ENCODE measurements at places on chromosomes 4 and X.

GRCh38 chr4:52711834-52712250 is 39.4 kb downstream of the ERVMER34-1 start:
- DNase-seq, result no peak

- DNase-seq, result peak; percentile 14
Observed at GRCh38 chr4:85127653-85128052, 161.2 kb upstream of the WDFY3 start.

DNA sequence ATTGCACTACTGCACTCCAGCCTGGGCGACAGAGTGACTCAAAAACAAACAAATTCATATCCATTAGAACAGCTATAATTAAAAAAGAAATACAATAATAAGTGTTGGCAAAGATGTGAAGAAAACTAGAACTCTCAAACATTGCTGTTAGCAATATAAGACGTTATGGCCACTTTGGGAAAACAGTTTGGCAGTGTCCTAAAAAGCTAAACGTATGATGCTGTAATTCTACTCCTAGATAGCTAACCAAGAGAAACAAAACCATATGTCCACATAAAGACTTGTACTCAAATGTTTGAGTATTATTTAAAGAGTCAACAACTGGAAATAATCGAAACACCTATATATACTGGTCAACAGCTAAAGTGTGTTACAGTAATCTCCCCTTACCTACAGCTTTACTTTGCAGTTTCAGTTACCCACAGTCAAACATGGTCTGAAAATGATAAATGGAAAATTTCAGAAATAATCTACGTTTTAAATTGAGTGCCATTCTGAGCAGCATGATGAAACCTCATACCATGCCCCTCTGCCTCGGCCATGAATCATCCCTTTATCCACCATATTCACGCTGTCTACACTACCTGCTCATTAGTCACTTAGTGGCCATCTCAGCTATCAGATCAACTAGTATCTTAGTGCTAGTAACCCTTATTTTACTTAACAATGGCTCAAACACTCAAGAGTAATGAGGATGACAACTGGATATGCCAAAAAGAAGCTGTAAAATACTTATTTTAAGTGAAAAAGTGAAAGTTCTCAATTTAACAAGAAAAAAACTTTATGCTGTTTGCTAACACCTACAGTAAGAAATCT is 4.9 kb downstream of the ELF2 start:
- no peak for DNase-seq

- no peak for DNase-seq
Observed at GRCh38 chrX:133364865-133365264, 50.4 kb downstream of the GPC4 start.

DNA sequence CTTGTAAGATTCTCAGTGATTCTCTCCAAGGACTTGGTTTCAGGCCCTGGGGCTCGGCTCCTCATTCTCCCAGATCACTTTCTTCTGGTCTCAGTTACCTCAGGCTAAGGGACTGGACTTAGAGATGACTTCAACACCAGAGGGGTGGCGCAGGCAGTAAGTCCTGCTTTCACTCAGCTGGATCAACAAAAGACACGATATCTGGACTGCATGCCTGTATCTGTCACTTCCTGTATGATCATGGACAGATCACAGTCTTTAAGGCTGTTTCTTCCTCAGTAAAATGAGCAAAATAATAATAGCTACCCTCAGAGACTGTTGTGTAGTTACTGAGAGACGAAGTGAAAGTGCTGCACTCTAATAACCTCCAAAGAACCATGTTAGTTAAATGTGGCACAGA is 19.5 kb upstream of the CXCR3 start:
- no peak for DNase-seq

- DNase-seq, result peak; percentile 30
Observed at GRCh38 chr4:184039963-184040383, 134.9 kb downstream of the STOX2 start.

DNA sequence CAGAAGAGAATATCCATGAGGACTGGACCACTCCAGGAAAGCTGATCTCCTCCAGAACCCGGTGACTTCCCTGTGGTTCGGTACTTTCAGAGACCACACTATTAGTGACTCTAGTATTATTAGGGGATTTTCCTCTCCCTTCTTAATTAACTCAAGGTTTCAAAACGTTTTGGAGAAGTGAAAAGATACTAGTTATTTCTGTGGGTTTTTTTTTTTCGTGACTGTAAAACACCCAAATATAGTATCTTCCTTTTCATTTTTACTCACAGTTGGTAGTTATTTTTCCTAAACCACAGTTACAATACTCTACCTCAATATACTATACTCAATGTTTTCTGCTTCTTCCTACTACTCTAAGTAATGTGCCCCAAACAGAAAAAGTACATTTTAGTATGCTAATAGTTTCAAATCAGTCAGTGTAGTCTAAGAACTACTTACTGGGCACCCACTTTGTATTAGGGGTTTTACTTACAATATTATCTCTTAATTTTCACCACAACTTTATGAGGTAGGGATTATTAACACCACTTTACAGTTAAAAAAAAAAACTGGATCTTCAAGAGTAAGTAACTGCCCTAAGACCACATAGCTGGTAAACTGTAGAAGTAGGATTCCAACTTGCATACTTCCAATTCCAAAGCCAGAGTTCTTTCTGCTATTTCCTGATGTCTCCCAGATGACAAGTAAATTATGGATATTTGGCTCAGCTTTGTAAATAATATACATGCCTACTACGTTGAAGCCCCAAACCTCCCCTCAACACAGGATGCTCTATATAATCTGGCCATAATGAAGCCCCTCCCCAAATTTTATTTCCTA is 45.0 kb downstream of the SLC9A7 start:
- no peak for DNase-seq

DNA sequence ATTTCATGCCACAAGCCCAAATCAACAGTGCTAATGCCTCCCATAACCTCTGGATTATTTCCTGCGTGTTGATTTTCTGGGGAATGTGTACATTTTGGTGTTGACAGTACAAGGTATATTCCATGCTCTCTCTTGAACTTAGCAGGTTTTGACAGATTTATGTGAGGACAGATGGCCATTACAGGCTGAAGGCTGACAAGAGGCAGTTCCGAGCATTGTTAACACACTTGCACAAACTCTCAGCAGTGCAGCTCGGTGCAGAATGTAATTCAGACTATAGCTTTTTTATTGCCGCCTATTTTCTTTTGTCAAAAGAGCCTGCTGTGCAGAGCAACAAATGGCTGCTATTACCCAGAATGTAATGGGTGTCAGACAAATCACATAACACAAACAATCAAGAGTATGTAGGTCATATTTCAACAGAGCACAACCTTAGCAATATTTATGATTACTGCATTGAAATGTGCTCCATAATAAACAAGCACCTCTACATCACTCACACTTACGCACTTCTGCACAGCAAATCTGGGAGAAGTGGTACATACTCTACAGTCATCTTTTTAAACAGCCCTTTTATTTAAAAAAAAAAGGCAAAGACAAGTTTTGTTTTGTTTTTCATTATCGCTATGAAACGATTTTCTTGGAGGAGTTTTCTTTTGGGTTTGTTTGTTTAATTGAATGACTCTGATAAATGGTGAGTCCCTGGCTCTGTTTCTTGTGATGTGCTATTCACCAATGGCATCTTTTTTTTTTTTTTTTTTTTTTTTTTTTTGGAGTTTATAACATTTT is 71.6 kb downstream of the PPARGC1A start:
- DNase-seq, result no peak

- peak; percentile 84 for DNase-seq
Observed at GRCh38 chrX:1323315-1323714, 13.3 kb upstream of the IL3RA start.

- DNase-seq, result no peak
Observed at GRCh38 chr4:86557526-86557925, 36.6 kb upstream of the PTPN13 start.

GRCh38 chr4:84648178-84648577 is 65.3 kb downstream of the CDS1 start:
- DNase-seq, result no peak

DNA sequence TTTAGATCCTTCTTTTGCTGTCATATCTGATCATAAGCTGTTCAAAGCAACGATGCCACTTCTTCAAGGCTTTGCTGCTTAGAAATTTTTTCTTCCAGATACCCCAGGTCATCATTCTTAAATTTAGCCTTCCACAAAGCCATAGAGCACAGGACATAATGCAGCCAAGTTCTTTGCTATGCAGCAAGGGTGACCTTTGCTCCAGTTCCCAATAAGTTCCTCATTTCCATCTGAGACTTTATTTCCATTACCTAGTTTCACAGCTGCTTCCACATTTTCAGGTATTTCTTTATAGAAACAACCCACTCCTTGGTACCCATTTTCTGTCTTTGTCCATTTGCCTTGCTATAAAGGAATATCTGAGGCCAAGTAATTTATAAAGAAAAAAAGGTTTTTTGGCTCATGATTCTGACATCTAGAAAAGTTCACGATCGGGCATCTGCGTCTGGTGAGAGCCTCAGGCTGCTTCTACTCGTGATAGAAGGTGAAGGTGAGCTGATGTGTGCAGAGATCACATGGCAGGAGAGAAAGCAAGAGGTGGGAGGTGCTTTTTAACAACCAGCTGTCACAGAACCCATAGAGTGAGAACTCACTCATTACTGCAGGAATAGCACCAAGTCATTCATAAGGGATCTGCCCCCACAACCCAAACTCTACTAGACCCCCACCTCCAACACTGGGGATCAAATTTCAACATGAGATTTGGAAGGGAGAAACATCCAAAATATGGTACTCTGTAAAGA is 11.8 kb upstream of the TASL start:
- peak; percentile 57 for DNase-seq

DNA sequence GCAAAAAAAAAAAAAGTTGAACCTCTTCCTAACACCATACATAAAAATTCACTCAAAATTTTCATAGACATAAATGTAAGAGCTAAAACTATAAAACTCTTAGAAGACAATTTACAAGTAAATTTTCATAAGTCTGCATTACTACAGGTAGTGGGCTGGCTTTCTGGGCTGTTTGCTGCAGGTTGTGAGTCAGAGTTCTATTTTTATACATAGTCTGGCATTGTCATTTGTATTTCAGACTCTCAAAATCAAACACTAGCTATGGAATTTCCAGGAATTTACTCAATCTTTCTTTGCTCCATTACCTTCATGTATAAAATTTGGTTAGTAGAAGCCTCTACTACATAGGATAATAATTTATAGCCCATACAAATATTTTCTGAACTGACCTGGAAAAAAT is 227.2 kb downstream of the COX18 start:
- DNase-seq, result no peak

DNA sequence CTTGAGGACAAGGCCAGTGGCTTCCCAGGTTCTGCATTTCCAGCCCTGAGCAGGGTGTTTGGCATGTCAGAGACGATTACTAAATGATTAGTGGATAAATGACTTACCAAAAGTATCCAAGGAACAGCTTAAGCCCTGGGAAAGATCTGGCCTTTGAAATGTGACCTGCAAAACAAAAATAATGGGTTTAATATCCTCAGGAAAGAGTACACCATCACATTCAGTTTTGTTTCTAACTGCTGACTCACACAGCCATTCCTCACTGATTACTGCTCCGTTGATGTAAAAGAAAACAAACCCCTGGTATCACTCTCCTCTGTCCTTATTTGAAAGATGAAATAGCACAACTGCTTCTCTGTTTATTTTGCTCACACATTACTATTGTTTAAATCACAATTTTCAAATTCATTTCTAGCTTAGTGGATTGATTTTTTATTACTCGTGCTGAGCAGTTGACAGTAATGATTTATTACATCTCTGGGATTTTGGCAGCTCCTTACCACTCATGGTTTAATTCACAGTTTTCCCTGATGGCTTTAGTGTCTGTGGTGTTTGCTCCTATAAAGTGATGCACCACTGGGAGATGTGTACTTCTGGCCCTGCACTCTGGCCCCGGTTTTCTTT is 117.0 kb downstream of the CBLL2 start:
- no peak for DNase-seq

DNA sequence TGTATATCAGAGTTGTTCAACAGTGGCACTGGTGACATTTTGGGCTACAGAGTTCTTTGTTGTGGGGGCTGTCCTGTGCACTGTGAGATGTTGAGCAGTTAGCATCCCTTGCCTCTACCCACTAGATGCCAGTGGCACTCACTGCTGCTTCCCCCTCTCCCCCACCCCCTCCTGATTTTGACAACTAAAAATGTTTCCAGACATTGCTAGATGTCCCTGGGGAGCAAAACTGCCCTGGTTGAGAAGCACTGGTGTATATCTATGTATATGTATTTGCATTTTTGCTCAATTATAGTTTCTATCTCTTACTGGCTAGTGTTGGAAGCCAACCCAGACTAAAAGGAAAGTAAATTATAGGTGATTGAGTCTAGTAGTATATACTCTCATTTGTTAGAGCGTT is 2.4 kb downstream of the TMEM131L start:
- no peak for DNase-seq

- no peak for DNase-seq
Observed at GRCh38 chr4:78770091-78770642, 6.0 kb upstream of the BMP2K start.

- no peak for DNase-seq
Observed at GRCh38 chr4:6594826-6595355, 19.9 kb downstream of the MAN2B2 start.

DNA sequence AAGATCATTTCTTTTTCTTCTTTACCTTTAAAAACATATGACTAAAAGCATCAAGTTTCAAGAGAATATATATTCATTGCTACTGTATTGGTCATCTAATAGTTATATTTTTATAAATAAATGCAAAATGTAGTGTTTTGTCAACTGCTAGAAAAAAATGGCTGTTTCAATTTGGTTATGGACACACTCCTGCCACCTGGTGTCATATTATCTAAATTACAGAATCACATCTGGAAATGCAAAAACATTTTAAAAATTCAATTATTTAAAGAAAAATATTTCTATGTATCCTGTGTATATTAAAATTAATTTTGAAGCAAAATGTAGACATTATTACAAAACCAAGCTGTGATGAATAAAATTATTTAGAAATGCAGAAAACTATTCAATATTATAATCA is 329.4 kb upstream of the PCDH18 start:
- DNase-seq, result peak; percentile 5

DNA sequence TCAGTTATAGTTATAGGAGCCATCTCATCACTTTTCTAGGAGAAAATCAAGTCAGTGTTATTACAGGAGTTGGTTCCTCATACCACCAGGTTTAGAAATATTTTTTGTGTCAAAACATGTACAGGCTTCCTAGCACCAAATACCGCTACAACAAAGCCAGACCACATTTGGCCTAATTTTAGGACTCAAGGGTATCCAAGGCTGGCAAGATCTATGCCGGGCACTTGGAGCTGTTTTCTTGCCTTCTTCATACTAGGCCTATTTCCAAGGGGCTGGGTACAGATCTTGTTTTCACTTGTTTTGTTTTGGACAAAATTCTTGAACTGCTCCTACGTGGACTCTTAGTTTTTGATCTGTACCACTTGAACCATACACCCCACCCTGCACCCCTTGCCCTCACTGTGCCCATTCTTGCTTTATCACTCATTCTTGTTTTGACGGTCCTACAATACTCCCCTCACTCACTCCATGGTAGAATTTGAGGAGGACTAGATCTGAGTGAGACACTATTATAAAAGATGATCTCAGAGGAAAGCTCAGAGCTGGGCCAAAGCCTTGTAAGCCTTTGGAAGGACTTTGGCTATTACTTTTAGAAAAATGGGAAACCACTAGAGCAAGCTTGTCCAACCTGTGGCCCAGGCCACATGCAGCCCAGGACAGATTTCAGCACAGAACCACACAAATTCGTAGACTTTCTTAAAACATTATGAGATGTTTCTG is 17.7 kb upstream of the TMEM144 start:
- no peak for DNase-seq

GRCh38 chrX:133923548-133923947 is 61.8 kb downstream of the GPC3 start:
- no peak for DNase-seq

GRCh38 chr4:6386091-6386490 is 86.3 kb downstream of the PPP2R2C start:
- DNase-seq, result no peak

Measured in inflammatory macrophage (primary cell).